Fibroblast of skin of scalp (primary cell): ENCODE measurements at places on chromosomes 2 and 18.

GRCh38 chr2:82169379-82169778, 1864.8 kb upstream of the LRRTM1 start:
- DNase-seq: no peak

- DNase-seq: peak; percentile 67
These were observed 382.1 kb downstream of the ZEB2 start for GRCh38 chr2:144137705-144138428.

DNA sequence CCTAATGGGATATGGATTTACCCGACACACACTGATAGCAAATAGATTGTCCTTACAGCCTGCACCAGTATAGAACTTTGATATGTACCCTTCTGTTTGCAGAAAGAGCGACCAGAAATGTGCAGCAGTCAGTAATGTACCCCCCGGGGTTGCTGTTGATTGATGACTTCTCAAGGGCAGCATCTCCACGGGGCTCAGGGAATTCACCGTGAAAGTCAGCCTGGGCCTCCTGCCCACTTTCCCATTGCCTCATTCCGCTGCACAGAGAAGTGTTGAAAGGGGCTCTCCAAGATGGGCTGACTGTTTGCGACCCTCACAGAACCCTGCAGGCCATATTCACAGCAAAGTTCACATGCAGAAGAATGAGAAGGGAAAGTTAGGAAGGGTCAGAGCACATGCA, 241.3 kb downstream of the PRKCE start:
- DNase-seq: peak; percentile 83

DNA sequence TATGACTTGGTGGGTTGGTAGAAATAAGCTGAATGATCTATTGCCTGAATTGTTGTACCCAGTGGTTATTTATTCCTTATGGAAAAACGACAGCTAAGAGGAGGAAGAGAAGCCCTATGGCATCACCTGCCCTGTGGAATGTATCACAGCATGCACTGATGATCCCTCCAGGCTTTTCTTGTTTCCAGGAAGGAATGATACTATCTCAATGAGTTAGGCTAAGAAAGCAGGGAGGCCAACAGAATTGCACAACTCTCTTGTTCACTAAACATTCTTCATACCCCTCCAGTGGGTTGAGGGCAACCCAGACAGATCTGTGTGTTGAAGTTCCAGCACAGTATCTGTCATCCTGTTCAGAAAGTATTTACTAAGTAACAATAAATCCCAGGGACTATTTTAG, 1001.7 kb upstream of the GYPC start:
- DNase-seq: no peak

DNA sequence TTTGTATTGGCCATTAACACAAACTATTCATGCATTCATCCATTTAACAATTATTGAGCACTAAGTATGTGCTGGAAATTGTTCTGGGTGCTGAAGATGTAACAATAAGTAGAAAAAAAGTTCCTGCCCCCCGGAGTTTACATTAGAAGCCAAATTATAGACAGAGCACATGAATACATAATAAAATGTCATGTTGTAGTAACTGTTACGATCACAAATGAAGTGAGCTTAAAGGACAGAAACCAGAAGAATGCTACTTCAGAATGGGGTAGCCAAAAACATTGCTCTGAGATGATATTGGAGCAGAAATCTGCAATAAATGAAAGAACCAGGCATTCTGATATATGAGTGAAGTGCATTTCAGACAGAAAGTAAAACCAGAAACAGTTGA, 256.0 kb upstream of the SETBP1 start:
- DNase-seq: no peak

- no peak for DNase-seq
These were observed 773.4 kb downstream of the LRRTM4 start for GRCh38 chr2:76748581-76749296.

DNA sequence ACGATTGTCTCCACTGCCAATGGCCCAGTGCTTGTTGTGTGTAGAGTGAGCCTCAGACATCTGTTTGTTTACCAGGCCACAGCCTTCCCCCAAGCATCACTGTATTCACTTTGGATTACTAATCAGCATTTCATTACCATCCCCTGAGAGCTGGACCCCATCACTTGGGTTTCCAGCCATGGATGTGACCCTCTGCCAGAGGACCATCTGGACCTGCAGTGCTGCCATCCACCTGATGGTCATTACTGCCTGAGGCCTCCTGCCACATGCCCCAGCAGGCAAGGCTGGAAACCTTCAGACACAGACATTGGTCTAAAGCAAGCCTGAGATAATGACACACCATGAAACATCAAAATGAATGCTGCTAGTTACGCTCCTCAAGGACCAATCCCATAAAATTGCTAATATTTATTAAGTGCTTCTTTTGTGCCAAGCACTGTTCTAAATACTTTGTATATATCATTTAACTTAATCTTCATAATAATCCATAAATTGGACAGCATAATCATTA, 2096.3 kb upstream of the CELF4 start:
- DNase-seq: no peak

DNA sequence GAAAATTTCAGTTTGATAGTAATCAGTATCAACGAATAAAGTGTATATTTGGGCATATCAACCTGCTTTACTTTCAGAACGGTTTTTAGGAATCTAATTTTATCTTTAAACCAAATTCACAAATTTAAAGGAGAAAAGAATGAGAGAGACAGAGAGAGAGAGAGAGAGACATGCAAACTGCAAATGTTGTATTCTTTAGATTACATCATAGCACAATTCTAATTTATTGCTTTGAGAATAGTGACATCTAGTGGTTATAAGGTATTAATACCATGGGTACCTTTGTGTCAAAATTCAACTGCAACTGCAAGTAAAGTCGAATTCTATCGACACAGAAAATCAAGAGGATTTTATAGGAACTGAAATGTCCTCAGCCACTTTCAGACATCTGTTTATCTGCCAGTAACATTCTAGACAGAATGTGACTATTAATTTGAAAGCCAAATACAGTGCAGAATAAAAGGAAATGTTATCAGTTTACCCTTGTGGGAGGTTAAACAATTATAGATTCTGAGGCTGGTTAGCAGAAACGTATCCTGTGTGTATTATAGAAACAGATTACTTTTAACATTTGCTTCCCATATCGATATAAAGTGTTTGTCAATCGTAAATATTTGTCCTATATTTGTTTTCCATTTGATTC, 529.8 kb upstream of the VRK2 start:
- DNase-seq: peak; percentile 54

GRCh38 chr18:2891526-2892431, 45.0 kb downstream of the EMILIN2 start:
- no peak for DNase-seq

DNA sequence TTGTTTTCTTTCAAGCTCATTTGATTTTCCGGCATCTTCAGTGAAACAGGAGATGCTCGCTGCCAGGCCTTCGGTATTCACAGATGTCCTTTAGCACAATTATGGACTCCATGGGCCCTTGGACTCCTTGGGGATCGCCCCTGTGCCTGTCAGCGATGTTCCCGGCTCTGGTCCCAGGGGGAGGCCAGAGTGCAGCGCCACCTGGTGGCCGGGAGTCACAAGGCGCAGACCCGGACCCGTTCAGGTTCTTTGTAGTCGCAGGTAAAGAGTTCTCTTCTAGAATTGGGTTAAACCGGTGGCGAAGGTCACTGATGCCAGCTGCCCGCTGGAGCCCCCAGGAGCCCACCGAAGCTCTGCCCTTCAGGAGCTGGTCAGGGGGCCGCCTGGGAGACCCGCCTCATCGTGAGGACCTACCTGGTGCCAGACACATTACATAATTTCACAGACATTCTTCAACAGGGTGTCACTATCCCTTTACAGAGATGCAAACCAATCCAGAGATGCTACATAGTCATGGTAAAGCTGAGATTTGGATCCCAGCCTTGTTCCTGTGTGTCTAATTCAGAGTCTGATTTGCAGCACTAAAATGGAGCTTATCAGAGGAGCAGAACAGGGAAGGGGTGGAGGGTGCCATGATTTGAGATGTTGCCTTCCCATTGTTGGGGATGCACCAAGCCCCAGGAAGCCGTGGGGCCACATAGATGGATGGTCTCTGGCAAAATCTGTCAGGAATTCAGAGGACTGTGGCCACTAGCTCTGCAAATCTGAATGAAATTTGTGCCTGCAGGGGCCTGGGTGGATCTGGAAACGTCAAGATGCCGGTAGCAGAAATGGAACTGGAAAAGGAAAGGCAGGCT, 6.0 kb upstream of the INPP5D start:
- peak; percentile 34 for DNase-seq

- DNase-seq: no peak
These were observed 65.9 kb upstream of the RGPD4 start for GRCh38 chr2:107760620-107761364.

DNA sequence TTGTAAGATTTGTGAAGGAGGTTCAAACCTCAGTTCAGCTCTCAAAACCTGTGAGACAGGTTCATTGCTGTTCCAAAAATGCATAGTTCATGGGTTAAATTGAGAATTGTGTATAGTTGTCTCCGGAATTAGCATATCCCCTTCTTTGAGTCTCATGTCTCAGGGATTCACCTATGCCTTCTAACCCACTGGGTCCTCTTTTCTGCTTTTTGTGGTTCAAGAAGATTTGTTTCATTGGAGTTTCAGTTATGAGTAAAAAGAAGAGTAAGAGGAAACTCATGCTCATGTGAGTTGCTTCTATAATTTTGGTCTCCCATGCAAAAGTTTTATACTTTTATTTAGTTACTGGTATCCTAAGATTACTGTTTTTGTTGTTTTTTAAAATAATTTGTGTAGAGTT, 1219.8 kb upstream of the ZEB2 start:
- DNase-seq: no peak

DNA sequence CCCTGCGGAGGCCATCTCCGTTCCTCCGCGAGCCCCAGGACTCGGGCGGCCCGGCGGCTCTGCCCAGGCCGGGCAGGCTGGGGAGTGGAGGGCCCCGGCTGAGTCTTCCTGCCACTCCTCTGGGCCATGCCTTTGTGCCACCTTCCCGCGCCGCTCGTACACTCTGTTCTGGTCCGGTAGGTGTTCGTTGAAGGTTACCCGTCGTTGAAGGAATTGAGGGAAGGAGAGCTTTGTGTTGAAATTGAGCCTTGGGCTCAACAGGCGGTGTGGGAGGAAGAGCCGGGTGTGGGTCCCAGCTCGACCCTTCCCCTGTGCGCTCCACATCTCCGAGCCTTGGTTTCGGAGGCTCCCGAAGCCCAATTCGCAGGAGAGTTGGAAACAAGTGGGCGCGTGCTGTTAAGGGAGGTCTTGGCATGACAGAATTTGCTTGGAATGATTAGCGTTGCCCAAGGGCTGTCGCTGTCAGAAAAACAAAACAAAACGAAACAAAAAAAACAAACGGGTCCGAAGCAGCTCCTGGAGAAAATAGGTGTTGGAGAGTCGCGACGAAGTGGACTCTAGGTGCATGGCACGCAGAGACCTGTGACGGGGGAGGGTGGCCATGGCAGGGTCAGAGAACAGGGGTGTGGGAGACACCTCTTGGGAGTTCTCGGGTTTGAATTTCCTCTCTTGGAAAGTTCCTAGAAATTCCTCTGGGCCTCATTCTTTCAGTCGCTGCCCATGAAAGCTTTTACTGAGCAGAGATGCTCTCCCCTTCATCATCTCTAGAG, 1.2 kb upstream of the MZT2A start:
- DNase-seq: no peak

GRCh38 chr18:457140-457519, 43.4 kb downstream of the COLEC12 start:
- DNase-seq: peak; percentile 91

DNA sequence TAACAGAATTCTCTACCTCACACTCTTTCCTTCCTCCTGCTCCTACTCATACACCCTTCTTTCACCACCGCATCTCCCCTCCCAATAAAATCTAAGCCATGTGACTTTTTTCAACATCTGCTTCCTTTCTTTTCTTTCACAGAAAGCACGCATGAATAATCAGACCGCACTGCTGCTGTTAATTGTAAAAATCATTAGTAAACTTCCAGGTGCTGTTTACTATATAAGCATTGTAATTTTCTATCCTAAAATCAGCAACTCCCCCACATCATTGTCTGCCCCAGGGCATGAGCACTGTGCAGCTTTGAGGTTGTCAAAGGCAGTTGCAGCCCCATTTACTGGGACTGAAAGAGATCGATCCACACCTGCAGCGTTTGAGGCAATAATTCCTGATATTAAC, 782.6 kb upstream of the ID2 start:
- no peak for DNase-seq

DNA sequence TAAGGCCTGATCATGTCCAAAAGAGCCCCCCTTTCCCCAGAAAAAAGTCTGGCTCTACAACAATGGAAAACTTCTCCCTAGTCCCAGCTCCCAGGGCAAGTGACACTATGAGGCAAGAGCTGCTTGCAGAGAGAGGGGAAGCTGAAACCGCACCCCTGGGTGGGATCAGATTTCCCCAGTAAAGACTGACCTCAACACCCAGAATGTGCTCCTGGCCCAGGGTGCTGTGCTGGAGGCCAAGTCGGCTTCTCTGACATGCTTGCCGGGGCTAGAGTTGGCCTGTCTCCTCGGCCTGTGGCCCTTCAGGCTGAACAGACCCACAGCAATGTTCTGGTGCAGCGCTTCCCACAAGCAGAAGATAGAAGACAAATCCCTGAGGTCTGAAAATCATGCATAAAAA, 18.4 kb upstream of the ST8SIA3 start:
- no peak for DNase-seq

DNA sequence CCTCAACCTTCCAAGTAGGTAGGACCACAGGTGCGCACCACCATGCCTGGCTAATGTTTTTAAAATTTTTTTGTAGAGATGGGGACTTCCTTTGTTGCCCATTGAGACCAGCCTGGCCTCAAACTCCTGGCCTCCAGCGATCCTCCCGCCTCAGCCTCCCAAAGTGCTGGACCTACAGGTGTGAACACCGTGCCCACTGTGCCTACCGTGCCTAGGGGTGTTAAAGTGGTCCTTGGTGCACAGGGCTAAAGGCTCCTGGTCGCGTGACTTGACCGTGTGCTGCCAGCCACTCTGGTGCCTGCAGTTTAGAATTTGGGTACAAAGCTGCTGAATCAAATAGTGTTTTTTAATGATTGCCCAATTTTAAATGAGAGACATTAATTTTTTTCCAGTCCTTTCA, 51.0 kb upstream of the KCNG2 start:
- DNase-seq: no peak
